T-helper 2 cell treated with Interferon-gamma antibody and Interleukin-4, amounts not matched to agents 100 ng/mL and 5 ng/mL, for 36 hours (primary cell): ENCODE measurements at places on chromosomes 3 and 15. TPM values are rescaled to one million over a fixed set of nuclear protein-coding genes. Genes with fewer than 3 reads are reported as not detected.

Gene PLA1A
- not detected in 2 replicates for total RNA-seq

Gene KCNH8
- not detected in 2 replicates for total RNA-seq

Gene GOLGA6L7
- not detected in 2 replicates for total RNA-seq

Gene VEPH1
- total RNA-seq = not detected in 2 replicates

Gene TMCO5A
- total RNA-seq = not detected in 2 replicates

Gene AMT
- total RNA-seq = 4.8 and 5.1 TPM in 2 replicates
